ENCODE measurements at places on chromosomes 6 and 20.
A peak's percentile ranks its signal among the peaks of the same experiment; 100 is the strongest.

- no peak for DNase-seq
Measured at GRCh38 chr6:43257367-43258145, 14.3 kb downstream of the TTBK1 start.

GRCh38 chr6:1853761-1854160, 244.0 kb downstream of the FOXC1 start:
- DNase-seq: no peak

- no peak for DNase-seq
Measured at GRCh38 chr6:79604583-79605037, 26.5 kb upstream of the SH3BGRL2 start.

DNA sequence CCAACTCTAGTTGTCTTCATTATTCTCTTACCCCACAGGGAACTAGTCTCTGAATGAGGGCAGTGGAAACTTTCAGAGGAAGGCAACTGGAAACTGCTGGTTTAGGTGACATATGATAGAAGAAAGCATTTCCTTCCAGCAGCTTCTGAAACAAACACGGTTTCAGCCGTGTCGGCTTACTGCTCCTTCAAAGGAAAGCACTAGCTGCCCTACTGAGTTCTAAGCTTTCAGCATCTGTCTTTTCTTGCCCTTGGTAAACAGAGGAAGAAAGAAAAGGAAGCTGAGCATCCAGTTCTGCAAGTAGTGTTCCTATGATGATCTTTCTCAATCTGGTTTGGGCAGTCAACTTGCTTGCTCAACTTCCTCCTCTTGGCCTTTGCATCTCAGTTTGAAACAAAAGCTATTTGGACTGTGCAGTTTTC, 117.5 kb upstream of the CEP85L start:
- no peak for DNase-seq

GRCh38 chr6:133040803-133041419, 200.2 kb upstream of the EYA4 start:
- no peak for DNase-seq

DNA sequence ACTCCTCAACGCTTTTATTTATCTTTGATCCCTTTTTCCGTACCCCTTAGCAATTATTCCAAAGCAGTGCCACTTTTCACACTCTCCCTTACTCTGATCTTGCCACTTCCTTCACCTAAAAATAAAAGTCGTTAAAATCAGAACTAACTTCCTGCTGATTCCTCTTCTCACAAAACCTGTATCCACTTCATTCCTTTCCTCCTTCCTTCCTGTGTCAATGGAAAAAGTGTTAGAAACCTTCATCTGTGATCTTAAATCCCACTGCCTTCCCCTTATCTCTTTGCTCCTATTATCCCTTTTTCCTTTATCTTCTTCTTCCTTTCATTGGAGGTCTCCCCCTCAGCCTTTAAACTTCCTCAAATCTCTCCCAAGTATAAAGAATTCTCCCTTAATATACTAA, 49.2 kb downstream of the GOPC start:
- DNase-seq: no peak

GRCh38 chr20:35000311-35000921, 44.7 kb downstream of the MYH7B start:
- DNase-seq: no peak

- DNase-seq: no peak
Measured at GRCh38 chr6:110334423-110335180, 23.5 kb downstream of the METTL24 start.

DNA sequence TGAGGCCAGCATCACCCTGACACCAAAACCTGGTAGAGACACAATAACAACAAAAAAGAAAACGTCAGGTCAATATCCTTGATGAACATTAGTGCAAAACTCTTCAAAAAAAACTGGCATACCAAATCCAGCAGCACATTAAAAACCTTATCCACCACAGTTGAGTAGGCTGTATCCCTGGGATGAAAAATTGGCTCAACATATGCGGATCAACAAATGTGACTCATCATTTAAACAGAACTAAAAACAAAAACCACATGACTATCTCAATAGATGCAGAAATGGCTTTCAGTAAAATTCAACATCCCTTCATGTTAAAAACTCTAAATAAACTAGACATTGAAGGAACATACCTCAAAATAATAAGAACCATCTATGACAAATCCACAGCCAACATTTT, 59.6 kb upstream of the PHIP start:
- DNase-seq: no peak

DNA sequence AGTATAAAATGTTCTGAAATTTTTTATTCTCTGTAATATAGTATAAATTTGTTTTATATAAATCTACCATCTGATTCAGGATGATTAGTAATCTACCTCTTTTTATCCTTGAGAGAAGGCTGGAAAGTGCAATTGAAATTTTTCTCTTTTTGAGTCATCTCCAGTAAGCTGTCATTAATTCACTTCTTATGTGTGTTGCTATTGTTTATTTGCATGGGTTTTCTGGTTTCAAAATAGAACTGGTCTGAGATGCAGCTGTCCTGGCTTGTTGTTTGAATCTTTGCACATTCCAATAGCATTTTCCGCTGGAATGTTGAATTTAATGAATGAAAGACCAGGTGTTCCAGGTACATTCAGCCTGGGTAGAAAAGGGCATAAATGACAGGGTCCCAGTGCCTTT, 24.3 kb upstream of the TAB2 start:
- DNase-seq: no peak

DNA sequence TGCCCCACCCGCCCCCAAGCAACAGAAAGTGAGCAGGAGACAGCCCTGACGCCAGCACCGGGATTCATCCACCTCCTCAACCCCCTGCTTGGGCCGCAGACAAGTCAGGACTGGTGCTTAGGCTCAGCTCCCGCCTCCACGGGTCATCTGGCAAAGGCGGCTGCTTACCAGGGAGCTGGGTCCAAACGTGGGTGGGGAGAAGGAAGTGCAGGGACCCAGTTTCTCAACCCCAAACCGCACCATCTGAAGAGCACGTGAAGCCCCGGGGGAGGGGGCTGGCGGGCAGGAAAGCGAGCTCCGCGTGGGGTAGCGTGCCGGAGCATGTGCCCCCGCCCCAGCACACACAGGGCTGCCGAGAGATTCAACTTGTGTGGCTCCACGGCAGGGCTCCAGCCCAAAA, 87.2 kb downstream of the BMP7 start:
- DNase-seq: no peak

DNA sequence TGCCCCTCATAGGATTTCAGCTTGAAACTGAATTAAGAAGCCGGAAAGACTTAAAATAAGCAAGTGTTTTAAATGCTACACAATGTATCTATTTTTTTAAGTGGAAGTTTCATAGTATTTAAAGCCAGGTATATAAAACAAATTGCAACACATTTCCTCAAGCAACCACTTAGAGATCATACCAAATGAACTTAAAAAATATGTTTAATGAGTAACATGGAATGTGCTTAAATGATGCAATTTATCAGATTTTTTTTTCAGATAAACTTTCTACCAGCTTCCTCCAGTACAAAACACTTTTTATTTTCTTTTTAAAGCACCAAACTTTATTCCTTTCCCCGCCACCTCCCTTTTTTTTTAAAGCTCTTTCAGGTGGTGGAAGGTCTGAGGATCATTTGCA, 534.3 kb downstream of the BMP2 start:
- no peak for DNase-seq

DNA sequence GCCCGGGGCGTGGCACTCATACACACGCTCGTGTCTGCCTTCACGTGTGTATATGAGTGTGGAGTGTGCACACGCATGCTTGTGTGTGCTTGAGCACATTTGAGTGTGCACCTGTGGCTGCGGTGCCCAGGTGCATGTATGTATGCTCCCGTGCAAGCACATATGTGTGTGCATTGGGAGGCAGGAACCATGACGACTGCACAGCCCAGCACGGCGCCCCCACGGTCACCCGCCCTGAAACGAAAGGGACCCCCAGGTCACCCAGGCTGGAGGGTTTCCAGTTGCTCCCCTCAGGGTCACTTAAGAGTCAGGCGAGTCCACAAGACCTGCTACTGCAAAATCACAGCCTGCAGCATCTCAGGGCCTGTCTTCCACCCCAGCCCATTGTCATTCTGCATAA, 94.7 kb downstream of the YTHDF1 start:
- DNase-seq: no peak

DNA sequence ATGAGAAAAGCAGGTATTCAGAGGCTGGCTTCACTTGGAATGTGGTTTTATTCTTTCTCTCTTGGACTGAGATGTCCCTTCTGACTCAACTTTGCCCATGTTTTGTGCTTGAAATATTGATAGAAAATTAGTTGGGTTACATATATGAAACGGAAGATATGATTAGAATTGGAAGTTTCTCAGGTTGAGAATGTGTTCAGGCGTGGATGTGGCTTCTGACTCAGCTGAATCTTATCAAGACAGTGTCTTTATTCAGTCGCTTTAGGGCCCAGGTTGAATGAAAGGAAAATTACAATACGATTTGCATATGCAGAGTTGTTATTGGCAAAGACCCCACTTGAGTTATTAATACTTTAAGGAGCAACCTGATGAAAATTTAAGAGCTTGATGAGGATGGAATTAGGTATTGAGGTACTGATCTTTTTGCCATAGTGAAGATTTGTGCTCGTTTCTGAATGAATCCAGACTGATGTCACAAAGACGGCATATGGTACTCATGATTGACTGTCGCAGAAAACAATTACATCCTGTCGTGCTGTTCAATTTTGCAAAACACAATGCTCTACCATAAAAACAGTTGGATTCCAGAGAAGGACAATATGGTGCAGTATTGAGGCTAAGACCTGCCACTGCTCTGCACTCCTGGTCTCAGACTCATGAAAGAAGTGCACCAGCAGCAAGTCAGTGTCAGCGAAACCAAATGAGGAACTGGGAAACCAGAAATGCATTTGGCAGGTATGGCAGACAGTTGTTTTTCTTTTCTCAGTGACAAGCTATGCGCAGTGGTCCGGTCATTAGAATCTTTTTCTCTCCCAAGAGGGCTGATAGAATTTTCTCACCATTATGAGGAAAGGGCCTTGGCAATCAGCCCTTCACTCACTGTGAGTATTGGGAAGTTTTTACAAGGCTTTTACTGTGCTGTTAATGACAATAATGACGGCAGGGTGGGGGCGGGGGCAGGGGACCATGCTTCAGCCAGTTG, 158.3 kb downstream of the DOK5 start:
- DNase-seq: no peak

GRCh38 chr6:21271428-21272155, 322.0 kb upstream of the SOX4 start:
- no peak for DNase-seq

GRCh38 chr6:34145161-34146020, 496 bp downstream of the GRM4 start:
- no peak for DNase-seq

GRCh38 chr20:19122395-19122794, 90.0 kb upstream of the SLC24A3 start:
- no peak for DNase-seq

DNA sequence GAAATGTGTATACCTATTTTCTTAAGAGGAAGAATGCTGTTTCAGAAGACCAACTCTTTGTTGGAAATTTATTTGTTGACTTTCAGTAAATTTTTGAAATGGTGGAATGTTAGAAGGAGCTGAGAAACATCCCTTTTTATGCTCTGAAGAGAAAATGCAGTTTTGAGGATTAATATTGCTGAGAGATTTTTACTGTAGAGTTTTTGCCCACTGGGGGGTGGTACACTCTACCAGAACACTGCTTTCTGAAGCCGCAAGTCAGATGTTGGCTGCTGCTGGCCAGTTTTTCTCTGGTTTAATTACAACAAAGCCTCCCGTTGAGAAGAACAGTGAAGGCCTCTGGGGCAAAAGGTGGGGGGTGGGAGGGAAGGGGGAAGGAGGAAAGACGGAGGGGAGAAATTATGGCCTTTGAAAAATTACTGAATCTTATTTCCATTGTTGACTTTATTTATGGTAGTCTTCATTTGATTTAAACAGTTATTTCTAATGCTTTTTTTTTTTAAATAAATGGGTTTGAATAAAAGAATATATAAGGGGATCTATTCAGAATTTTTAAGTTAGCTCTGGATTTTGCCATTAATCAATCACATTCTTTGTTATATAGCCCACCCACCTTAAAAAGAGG, 3.0 kb downstream of the FLRT3 start:
- DNase-seq: peak; percentile 29

DNA sequence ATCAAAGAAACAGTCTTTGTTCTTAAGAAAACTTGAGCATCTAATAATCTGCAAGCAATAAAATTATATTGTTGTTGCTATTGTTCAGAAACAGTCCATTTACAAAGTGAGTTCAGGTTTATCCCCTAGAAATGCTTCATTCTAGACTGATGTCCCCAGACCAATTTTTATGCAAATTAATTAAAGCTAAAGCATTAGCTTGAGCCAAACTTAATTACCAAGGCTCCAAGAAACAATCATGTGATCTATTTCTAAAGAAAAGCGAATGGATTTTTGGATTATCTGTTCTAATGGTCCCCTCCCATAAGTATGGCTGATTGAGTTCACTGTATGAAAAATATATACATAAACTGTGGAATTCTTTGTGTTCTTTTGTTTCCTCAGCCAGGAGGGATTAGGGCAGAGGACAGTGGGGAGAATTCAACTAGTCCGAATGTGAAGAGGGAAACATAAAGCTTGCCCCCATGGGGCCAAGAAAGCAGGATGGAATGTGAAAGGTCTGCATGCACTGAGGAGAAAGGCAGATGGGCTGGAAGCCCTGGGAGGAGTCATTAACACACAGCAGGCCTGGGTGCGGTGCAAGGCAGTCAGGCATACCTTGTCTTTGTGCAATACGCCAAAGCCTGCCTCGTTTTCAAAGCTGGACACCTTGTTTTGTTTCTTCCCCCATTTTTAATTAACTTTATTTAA, 597.1 kb downstream of the KIF16B start:
- no peak for DNase-seq

GRCh38 chr20:5535125-5535756, 215.0 kb upstream of the SHLD1 start:
- DNase-seq: no peak

DNA sequence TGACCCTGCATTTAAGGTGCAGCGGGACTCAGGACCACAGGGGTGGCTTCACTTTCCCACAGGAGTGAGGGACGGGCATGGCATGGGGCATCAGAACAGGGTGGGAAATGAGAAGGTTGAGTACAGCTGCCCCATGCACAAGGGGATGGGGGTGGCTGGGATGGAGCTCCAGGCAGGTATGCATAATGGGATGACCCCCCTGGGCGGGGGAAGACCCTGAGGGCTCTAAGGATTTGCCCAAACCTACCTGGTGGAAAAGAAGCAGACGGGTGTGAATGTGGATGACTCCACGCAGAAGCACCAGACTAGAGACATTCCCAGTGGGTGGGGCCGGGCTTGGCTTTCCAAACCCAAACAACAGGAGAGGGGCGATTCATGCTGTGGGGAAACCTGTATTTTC, 200.3 kb downstream of the SYNDIG1 start:
- DNase-seq: no peak

DNA sequence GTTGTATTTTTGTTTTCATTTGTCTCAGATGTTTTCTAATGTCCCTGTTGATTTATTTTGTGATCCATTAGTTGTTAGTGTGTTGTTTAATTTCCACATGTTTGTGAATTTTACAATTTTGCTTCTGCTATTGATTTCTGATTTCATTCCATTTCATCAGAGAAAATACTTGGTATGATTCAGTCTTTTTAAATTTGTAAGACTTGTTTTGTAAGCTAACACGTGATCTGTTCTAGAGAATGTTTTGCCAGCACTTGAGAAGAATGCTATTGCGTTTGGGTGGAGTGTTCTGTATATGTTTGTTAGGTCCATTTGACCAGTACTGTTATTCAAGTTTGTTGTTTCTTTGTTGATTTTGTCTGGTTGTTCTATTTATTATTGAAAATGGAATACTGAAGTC, 53.9 kb downstream of the KIZ start:
- no peak for DNase-seq

GRCh38 chr20:60340232-60340631, 382.0 kb downstream of the CDH26 start:
- no peak for DNase-seq
